ENCODE measurements at places on chromosomes 11 and 22.

DNA sequence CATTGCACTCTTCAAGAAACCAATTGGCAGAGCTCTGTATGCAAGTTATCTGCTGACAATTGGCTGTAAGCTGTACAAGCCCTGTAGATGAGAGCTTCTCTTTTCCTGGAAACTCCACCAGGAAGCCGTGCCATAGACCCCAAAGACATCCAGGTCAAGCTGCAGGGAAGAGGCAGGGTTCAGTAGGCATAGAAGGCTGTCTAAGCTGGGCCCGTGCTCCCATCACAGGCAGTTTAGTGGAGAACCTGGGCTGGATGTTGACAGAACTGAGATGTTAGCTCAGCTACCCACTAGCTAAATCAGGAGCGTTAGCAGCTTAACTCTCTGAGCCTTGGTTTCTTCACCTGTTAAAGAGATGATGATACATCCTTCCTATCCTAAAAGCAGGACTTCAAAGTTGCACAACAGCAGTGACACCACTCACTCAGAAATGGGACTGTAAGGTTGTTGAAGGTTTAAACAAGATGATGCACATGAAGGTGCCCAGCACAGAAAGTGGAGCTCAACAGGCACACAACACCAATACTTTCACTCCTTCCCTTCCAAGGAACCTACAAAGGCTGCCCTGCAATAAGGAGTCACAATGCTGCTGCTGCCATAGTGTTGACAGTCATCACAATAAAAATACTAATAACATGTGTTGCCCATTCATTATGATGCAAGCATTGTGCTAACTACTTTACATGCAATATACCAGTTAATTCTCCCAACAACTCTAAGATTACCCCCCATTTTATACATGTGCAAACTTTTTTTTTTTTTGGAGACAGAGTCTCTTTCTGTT is 115.4 kb downstream of the ZBTB16 start:
- no peak for DNase-seq

GRCh38 chr22:33328789-33329296 is 270.7 kb upstream of the SYN3 start:
- no peak for DNase-seq

GRCh38 chr11:103633068-103633788 is 403.2 kb upstream of the DDI1 start:
- DNase-seq = no peak

GRCh38 chr11:60748821-60749220 is 7.8 kb upstream of the MS4A15 start:
- no peak for DNase-seq

Data from D341Med (cell line).